HS-5 (cell line): ENCODE measurements at places on chromosomes 13 and 19.

GRCh38 chr13:112726016-112726767, 36.4 kb downstream of the ATP11A start:
- no peak for DNase-seq

- DNase-seq, result no peak
Observed at GRCh38 chr13:77918391-77919245, at the start of gene EDNRB. Gene EDNRB, minus strand, starts transcription at chr13:77918831. Its CDS starts 258 bp downstream, at chr13:77918573.

GRCh38 chr13:25463496-25463895, 91.7 kb downstream of the ATP8A2 start:
- peak; percentile 26 for DNase-seq

- DNase-seq, result no peak
Observed at GRCh38 chr13:106369858-106370257, 165.6 kb downstream of the EFNB2 start.

GRCh38 chr19:14006085-14006765, at the start of gene RFX1:
Gene RFX1, minus strand, starts transcription at chr19:14006320. Its CDS starts 12,477 bp downstream, at chr19:13993843.
- peak; percentile 100 for DNase-seq

GRCh38 chr13:106883976-106884375, 316.0 kb upstream of the ARGLU1 start:
- no peak for DNase-seq

- no peak for DNase-seq
Observed at GRCh38 chr13:30255696-30256095, 51.7 kb downstream of the KATNAL1 start.

- DNase-seq, result no peak
Observed at GRCh38 chr13:73274147-73274546, 215.3 kb downstream of the KLF5 start.

DNA sequence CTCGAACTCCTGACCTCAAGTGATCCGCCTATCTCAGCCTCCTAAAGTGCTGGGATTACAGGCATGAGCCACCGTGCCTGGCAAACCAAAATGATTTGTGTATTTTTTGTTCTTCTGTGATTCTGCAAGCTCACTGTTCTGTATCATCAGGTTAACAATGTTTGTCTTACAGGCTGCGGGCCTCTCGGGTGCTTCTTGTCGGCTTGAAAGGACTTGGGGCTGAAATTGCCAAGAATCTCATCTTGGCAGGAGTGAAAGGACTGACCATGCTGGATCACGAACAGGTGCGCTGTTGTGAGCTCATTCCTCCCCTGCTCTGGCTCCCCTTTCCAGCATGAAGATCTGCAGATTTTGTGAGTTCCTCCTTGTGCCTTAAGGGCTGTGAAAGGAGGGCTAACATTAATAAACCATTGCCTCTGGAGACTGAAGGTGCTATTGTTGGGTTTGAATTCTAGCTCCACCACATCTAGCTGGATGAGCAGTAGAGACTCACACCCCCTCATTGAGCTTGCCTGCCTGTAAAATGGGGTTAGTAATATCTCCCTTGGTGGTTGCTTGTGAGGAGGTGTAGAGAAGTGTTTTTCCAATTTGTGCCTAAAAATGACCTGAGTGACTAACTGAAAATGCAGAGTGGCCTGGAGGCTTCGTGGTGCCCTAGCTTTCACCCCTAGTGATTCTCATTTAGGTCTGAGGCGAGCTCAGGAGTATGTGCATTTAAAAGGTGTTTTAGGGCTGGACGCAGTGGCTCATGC, 12.9 kb downstream of the SAE1 start:
- DNase-seq, result no peak

- DNase-seq, result no peak
Observed at GRCh38 chr19:55362990-55363716, at the start of gene GARIN5B. Gene GARIN5B, minus strand, starts transcription at chr19:55363260. Its CDS starts 194 bp downstream, at chr19:55363066.

- DNase-seq, result peak; percentile 0
Observed at GRCh38 chr13:68304286-68304893, 1074.3 kb upstream of the PCDH9 start.

DNA sequence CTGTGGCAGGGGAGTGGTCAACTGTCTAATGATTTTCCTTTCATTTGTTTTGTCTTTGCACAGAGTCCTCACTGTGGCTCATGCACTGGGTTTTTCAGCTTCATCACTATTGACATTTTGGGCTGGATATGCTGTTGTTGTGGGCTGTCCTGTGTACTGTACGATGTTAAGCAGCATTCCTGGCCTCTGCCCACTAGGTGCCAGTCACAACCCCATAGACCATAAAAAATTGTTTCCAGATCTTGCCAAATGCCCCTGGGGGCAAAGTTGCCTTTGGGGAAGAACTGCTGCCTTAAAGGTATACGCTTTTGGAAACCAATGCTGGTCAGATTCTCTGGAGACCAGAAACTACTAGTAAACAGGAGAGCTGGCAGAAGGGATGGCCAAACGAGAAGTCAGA, 310.4 kb downstream of the SPRY2 start:
- no peak for DNase-seq

- DNase-seq, result no peak
Observed at GRCh38 chr13:98371516-98372023, 194.5 kb upstream of the RNF113B start.

GRCh38 chr19:54247106-54247930, 4.7 kb upstream of the LILRA6 start:
- DNase-seq, result no peak

DNA sequence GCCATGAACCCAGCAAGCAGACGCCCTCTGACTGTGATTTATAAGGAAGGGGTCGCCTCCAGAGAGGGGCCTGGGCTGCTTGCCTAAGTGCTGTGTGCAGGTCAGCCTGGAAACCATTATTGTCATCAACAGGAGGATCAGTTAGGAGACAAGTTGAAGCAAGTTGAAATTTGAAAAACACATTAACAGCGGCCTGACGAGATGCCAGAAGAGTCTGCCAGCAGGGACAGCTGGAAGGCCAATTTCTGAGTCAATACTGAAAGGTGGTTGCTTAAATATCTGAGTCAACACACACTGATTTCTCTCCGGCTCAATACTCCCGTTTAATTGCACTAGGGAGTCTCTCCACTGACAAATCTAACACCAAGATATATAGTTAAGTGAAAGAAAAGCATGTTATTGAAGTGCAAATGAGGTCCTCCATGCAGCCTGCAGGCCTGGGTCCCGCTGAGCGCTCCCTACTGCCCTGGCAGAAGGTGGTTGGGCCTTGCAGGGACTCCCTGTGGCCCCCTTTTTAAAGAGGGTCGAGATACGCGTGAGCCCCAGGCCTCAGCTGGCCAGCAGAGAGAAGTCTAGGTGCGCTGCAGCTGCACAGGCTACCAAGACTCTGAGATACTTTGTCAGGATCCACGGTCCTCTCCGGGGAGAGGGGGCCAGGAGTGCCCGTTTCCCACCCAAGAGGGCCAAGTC, 91.1 kb downstream of the RNASEH2B start:
- DNase-seq, result no peak

- no peak for DNase-seq
Observed at GRCh38 chr13:94711561-94712286, 621 bp downstream of the SOX21 start.

DNA sequence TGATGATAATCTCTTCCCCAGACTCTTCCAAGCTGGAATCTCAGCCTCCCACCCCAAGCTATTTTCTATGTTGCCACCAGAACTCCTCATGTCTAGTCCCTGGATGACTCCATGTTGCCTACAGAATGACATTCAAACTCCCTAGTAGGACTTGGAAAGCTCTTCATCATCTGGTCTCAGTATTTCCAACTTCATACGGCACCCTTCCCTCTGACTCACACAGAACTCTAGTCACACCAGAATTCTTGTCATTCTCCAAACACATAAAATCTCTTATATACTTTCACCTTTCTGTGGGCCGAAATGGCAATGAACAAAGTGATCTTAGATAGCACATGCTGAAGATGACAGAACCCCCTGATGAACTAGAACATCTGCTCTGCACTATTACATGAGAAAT, 86.2 kb downstream of the CAB39L start:
- DNase-seq, result no peak

GRCh38 chr19:4533334-4533733, 1.7 kb downstream of the PLIN5 start:
- no peak for DNase-seq

DNA sequence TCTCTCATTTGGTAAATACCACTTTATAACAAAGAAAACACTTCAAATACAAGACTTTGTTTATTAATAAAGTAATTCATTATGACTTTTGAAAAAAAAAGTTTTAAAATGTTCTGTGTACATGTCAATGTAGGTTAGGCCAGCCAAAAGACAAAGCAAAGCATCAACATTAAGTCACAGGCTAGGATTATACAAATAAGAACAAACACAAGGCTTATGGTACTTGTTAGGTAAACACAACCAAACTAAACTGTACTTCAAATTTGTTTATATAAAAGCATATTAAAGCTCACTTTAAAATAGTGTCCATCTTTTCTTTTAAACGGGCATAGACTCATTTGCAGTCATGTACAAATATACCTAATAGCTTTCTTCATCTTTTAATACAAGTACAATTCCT, 86.6 kb downstream of the ZDHHC20 start:
- DNase-seq, result no peak

- peak; percentile 19 for DNase-seq
Observed at GRCh38 chr19:40229484-40229883, 3.0 kb upstream of the CCNP start.

DNA sequence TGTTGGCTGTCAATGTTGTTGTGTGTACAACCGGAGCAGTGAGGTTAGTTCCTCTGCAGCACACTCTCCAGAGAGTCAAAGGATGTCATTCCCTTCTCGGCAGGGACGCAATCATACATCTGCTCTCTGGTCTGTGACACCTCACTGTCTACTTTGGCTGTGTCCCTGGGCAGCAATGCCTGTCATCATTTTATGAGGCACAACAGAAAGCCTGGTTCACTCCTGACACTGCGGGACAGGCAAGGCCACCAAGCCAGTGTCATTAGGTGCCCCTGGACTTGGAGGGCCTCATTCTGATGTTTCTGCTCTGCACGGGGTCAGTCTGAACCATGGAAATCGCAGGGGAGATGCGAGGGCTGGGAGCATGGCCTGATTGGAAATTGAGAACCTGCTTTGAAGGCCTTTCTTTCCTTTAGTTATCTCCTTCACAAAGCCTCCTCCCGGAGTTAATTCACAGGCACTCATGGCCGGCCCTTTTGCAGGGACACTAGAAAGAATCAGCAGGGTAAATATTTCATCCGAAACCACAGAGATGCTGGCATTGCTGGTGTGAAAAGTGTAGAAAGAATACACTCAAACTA, 284.4 kb downstream of the ZNF536 start:
- no peak for DNase-seq

- DNase-seq, result no peak
Observed at GRCh38 chr13:40059540-40060232, 404.2 kb downstream of the COG6 start.

DNA sequence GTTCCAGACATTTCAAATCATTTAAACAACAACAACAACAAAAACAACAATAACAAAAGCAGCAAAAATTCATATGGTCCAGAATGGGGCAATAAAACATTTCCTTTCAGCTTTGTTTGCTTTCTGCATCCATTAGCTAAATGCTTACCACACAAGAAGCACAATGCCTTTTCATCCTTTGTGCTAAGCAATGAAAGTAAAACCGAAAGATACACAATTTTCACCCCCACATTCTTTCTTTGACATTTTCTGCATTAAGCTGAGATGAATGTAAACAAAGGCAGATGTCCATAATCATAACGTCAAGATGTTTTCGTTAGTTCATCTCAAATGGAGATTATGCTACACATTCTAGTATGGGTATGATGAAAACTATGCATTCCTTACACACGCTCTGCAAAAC, 568.5 kb downstream of the SLITRK6 start:
- no peak for DNase-seq

DNA sequence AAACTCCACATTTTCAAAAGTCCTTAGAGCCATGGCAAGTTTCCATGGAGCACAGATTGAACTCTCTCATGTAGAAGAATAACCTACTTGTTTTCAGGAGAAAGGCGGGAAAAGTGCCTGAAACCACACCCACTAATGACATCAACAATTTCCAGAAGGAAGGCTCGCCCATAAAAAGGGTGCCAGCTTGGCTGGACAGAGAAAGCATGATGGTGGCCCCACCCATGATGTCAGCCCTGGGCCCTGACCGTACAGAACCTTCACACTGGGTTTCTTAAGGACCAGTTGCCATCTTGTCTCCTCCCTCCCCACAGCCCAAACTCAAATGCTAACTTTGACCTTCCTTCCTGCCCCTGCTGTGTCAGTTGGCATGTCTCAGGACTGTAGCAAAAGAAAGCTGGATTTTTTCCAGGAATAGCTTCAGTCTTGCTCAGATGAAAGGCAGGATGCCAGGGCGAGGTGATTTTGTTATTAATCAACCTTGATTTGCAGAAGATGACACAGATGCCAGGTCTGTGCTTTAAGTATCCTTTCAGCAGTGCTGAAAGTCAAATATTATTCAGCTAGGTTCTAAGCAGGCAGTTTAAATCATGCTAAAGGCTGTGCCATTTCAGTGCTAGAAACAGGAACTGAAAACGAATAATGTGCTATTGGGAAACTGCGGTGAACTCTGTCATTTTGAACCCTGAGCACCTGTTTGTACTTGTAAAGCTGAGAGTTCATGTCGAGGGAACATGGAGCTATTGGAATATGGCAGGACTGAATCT, 89.5 kb upstream of the RFC3 start:
- DNase-seq, result no peak

GRCh38 chr13:112849500-112849899, 119.5 kb upstream of the MCF2L start:
- DNase-seq, result no peak

GRCh38 chr19:14012378-14012915, 6.3 kb upstream of the RFX1 start:
- DNase-seq, result no peak

DNA sequence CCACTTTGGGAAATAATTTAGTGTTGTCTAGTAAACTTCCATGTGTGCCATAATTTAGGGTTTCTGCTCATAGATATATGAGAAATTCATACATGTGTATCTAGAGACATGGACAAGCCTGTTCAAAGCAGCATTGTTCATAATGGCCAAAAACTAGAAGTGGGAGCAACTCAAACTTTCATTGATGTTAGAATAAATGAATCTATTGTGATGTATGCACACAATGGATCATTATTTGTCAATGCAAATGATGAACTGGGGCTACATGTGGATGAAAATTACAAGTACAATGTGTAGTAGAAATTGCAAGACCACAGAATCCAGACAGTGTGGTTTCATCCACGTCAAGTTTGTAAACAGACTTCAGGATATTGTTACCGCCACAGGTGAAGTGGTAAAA, 284.7 kb downstream of the SLC7A1 start:
- DNase-seq, result no peak

- DNase-seq, result no peak
Observed at GRCh38 chr13:29799041-29799440, 51.4 kb downstream of the UBL3 start.

GRCh38 chr13:23159205-23159759, 21.5 kb upstream of the SGCG start:
- DNase-seq, result no peak

DNA sequence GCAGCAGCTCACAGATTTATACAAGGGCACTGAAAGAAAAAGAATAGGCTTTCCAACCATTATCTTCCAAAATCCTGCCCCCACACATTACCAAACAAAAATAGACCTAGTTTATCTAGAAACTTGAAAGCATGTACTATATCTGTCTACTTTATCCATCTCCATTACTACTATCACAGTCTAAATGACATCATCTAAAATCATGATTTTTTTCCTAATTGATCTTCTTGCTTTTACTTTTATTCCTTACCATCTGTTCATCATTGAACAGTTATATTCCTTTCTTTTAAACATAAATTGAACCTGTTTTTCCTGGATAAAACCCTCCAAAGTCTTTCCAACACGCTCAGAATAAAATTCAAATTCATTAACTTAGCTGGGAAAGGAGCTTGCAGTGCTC, 414.7 kb downstream of the KCTD12 start:
- no peak for DNase-seq

- no peak for DNase-seq
Observed at GRCh38 chr13:79799059-79799867, 318.3 kb downstream of the NDFIP2 start.

GRCh38 chr19:16374436-16374835, 49.8 kb downstream of the KLF2 start:
- no peak for DNase-seq
